ENCODE measurements at places on chromosomes 12 and 14.

DNA sequence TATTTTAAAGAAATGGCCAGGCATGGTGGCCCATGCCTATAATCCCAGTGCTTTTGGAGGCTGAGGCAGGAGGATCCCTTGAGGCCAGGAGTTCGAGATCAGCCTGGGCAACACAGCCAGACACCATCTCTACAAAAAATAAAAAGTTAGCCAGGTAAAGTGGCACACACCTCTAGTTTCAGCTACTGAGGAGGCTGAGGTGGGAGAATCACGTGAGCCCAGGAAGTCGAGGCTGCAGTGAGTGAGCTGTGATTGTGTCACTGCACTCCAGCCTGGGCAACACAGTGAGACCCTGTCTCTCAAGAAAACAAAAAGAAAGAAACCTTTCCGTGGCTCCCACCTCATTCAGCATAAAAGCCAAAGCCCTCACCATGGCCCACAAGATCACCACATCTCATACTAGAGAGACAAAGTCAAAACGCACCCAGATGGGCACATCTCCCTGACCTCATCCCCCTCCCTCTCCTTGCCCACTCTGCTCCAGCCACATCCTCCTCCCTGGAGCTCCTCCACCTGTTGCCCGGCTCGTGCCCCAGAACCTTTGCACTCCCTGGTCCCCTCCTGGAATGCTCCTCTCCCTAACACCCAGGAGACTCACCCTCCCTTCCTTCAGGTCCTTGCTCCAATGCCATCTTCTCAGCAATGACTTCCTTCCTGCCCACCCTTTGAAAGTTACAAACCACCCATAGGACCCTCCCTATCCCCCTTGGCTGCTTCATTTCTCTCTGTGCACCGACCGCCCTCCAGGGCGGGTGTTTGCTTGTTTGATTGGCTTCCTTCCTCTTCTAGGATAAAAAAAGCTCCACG, 4.8 kb upstream of the SCARB1 start:
- no peak for DNase-seq

DNA sequence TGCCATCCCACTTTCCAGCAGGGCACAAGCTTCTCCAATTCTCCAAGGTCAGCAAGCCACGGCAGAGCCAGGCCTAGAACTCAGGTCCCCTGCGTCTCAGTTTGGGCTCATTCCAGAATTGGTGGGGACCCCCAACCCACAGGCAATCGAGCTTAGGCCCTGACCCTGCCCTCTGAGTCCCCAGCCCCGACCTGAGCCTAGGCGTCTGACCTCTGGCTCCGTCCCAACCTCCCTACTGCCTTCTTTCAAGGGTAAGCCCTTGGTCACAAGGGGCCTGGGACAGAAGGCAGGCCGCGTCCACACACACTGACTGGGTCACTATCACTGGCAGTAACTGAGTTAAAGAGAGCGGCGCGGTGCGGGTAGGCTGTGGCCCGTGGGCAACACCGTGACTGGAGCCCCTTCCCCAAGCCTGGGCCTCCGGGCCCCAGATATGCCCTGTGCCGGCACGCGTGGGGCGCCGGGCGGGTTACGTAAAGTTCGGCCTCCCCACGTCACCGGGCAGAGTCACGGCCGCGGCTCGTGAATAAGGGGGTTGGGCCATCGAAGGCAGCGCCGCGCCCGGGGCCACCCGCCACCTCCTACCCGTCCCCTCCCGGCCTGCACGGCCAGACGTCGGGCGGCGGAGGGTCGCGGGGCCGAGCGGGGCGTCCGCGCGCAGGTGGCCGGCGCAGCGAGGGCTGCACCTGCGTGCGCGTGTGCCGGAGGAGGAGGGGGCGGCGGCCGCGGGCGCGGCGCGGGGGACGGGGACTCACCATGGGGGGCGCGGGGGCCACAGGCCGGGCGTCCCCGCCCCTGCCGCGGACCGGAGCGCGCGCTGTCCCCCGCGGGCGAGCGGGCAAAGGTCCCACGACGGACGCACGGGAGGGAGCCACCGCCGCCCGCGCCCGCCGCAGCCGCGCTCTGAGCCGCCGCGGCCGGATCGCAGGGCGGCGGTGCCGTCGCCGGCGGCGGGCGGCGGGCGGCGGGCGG, 516 bp downstream of the ANKRD9 start:
- no peak for DNase-seq

DNA sequence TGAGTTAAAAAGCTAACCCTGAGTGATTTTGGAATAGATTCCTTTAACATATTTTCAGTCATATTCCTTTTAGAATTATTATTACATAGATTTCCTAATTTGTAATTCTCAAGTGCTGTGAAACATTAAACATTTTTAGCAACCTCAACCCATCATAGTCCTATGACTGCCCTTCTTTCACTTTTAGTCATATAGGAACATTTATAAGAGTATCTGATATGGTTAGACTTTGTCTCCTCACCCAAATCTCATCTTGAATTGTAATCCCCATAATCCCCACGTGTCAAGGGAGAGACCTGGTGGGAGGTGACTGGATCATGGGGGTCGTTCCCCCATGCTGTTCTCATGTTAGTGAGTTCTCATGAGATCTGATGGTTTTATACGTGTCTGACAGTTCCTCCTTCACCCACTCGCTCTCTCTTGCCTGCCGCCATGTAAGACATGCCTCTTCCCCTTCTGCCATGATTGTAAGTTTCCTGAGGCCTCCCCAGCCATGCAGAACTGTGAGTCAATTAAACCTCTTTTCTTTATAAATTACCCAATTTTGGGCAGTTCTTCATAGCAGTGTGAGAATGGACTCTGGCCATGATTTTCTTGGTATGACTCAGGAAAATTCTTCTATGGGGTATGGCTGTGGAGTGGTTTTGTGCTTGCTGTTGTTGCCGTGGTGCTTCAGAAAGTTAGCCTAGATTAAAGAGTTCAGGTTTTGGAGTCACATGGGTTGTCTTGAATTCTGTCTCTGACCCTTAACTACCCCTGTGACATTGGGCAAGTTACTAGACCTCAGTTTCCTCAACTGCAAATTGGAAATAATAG, 83.9 kb downstream of the FUT8 start:
- no peak for DNase-seq

DNA sequence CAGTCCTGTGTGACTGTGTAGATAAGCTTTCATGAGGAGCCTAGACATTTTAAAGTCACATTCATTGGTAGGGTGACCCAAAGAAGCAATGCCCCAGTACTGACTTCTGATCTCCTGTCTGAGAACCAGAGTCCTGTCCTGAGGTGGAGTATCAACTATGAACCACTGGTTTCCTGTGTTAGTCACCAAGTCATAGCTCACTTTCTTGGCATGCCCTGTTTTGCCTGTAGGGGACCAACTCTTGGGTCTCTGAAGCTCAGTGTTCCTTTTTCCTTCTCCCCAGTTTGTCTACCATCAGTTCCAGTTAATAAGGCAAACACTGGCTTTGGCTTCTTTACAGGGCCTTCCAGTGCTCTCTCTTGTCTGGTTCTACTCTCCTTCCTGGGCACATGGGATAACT, 97.4 kb downstream of the C12orf75 start:
- no peak for DNase-seq

GRCh38 chr14:68146818-68147217, 327.2 kb downstream of the RAD51B start:
- DNase-seq: no peak

DNA sequence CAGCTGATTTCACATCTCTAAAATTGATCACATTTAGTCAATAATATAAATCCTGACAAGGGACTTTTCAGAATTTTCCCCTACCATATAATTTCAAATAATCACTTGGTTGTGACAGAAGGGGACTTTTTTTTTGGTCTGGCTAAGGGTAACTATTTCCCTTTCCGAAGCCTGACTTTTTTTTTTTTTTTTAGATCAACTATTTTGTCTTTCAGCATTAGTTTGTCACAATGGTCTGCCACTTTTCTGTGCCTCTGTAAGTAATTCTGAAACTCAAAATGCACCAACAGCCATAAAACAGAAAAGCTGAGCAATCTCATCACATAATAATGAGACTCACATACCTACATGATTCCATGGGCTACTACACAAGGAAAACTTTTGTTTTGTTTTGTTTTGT, 266.4 kb downstream of the SSPN start:
- peak; percentile 20 for DNase-seq

DNA sequence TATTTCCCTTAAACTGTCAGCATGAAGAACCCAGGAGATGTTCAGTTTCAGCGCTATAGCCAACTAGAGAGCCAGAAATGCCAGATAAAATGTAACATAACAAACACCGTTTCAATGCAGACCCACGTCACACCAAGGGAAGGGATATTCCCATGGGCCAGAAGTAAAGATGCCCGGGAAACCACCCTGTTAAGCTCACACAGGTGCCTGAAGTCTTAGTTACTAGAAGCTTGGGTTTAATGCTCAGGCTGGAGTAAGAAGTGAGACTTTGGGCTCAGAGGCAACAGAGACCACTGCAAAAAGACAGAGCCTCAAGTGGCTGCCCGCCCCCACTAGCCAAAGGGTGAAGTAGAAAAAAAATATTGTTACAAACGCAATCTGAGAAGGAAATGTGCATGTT, 52.3 kb downstream of the SYNE3 start:
- no peak for DNase-seq

GRCh38 chr12:114894076-114894475, 210.1 kb upstream of the TBX3 start:
- no peak for DNase-seq

DNA sequence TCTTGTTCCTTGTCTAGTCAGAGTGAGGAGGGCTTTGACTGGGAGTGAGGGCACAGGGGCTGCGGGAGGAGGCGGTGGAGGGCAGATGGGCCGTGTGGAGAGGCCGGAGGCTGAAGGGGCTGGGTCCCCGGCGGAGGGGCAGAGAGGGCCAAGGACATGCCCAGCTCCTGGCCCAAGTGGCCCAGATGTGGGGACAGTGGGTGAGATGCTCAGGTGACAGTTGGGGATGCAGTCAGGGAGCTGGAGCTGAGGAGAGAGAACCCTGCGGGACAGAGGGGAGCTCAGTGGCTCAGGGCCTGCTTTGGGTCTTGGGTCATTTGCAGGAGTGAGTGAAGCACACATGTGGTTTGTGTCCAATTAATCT, 26.5 kb upstream of the PLD4 start:
- DNase-seq: no peak

- DNase-seq: no peak
These were observed 84.4 kb downstream of the GALC start for GRCh38 chr14:87908550-87908949.
